ENCODE measurements at places on chromosomes 13 and 19. TPM values are rescaled to one million over a fixed set of nuclear protein-coding genes. Genes with fewer than 3 reads are reported as not detected.

DNA sequence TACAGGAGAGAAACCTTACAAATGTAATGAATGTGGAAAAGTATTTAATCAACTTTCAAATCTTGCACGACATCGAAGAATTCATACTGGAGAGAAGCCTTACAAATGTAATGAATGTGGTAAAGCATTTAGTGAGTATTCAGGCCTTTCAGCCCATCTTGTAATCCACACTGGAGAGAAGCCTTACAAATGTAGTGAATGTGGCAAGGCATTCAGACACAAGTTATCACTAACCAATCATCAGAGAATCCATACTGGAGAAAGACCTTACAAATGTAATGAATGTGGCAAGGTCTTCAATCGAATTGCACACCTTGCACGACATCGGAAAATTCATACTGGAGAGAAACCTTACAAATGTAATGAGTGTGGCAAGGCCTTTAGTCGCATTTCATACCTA is 13.6 kb upstream of the ZNF610 start:
- H3K4me3 ChIP-seq = no peak overlapping the region
- peaks cover 72% of the 10 kb centered on the region for H3K36me3 ChIP-seq
- H3K27me3 ChIP-seq = no peaks in the 10 kb centered on the region
- H3K27ac ChIP-seq = no peak overlapping the region
- no peaks in the 10 kb centered on the region for H3K4me1 ChIP-seq
- no peak for DNase-seq

DNA sequence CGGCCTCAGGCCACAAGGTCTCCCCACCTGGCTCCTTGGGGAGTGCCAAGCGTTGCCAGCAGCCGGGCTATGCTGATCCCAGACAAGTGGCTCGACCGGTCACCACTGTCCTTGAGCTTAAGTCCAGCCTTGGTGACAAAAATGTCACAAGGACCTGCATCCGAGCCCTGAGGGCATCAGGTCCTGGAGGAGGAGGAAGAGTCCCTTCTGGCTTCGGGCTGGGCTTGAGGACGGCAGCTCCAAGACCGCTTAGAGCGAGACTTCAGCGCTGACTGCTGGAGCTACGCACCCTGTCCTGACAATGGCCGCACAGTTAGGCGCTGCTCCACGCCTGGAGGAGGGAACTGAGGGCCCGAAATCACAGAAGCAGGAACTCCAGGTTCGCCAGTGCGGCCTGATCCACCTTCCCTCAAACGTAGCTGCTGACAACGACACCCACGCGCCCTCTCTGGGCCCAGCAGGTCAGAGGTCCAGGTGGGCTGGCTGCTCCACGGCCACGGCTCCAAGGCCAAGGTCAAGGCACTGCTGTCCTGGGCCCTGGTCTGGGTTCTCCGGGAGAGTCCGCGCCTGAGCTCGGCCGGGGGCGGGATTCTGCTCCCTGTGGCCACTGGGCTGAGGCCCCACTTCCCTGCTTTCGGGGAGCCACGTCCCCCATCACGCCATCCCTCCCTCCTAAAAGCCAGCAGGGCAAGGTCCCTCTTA is 7.0 kb downstream of the SBNO2 start:
- H3K4me1 ChIP-seq = peaks cover 39% of the 10 kb centered on the region
- peaks cover 2% of the 10 kb centered on the region for H3K36me3 ChIP-seq
- H3K27me3 ChIP-seq = no peaks in the 10 kb centered on the region
- no peak overlapping the region for H3K4me3 ChIP-seq
- DNase-seq = peak; percentile 83

Gene IFNL1
- not detected for total RNA-seq

DNA sequence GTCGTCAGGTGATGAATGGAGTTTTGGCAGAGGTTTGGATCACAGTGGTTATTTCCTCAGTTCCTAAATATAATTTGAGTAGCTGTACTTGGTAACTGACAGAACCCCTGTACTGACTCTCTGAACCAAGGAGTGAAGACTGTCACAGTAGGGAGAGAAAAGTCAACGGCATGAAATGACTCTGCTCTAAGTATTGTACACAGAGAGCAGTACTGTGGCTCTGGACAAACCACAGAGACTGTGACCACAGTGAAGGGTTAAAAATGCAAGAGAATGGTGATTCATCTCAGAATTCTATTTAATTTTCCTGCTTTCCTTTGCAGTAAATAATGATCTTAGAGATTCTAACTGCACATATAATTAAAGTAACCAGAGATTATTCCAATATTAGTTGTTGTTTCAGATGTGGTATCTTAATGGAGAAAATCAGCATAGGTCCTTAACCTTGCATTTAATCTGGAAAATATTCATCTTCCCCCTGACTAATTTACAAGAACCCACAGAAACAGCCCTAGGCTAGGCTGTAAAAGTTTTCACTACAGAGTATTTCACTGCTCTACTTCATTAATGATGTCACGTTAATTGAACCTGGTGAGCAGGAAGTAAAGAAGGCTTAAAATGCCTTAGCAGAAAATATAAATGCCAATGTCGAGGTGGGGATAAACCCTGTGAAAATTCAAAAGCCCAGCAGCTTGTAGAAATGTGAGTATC is 221.9 kb downstream of the LIG4 start:
- no peak overlapping the region for H3K4me3 ChIP-seq
- no peak for DNase-seq
- no peak overlapping the region for H3K27ac ChIP-seq

GRCh38 chr13:66640231-66640630 is 589.9 kb downstream of the PCDH9 start:
- H3K4me3 ChIP-seq = no peak overlapping the region
- no peaks in the 10 kb centered on the region for H3K27me3 ChIP-seq
- DNase-seq = no peak
- H3K36me3 ChIP-seq = no peaks in the 10 kb centered on the region
- H3K4me1 ChIP-seq = peaks cover 10% of the 10 kb centered on the region

DNA sequence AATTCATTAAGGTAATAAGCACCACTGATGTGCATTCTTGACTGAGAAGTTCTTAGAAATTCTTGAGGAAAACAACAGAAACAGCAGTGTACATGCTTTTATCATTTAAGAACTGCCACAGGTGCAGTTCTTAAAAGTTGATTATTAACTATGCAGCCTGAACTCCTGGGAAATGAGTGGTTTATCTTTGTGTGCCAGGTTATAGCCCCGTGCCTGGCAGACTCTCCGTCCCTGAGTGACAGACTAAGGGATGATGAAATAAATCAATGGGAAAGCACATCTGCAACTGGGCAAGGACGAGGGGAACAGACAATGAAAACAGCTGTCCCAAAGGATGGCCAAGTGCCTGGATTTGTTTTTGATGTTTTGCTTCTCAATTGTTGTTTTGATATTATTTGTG is 84.4 kb upstream of the SPATA13 start:
- H3K4me3 ChIP-seq = no peak overlapping the region
- no peak for DNase-seq
- no peak overlapping the region for H3K27ac ChIP-seq
- no peaks in the 10 kb centered on the region for H3K27me3 ChIP-seq

GRCh38 chr19:35090506-35091214 is 25.0 kb upstream of the FXYD3 start:
- H3K4me1 ChIP-seq = peaks cover 4% of the 10 kb centered on the region
- no peak for DNase-seq
- H3K36me3 ChIP-seq = no peaks in the 10 kb centered on the region

Gene TMEM238
- total RNA-seq = 0.70 TPM

- H3K36me3 ChIP-seq = no peaks in the 10 kb centered on the region
- H3K27ac ChIP-seq = no peak overlapping the region
- DNase-seq = no peak
Observed at GRCh38 chr13:23383151-23383550, 50.4 kb downstream of the SACS start.

DNA sequence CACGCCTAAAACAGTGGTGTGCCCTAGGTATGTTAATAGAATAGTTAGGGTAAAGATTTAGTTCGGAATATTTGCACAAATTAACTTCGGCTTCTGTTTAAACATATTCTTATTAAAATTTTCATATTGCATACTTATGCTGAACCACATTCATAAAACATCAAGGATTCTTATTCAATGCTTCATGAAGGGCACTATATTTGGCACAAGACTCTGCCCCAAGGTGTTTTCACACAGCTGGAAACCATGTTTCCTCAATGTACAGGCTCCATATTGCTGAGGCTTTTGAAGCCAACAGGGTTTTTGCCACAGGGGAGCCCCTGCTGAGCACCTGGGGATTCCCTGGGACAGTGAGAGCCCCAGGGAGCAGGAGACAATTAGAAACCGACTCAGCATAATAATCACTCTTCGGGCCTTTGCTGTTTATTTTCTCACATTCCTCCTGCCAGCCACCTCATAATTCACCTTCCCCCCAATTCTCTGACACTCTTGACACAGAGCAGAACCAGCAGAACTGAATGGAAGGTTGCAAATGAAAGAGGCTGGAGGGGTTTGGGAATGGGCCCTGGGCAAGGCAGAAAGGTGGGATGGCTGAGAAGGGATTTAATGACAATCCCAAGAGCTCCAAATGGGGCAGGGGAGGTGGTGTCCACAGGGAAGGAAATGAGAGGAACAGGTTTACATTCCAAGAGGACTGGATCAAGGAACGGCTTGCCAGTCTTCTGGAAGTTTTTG is 72.3 kb upstream of the POMP start:
- H3K4me1 ChIP-seq = peaks cover 21% of the 10 kb centered on the region
- no peak overlapping the region for H3K4me3 ChIP-seq
- no peaks in the 10 kb centered on the region for H3K36me3 ChIP-seq
- no peaks in the 10 kb centered on the region for H3K27me3 ChIP-seq
- H3K27ac ChIP-seq = no peak overlapping the region
- DNase-seq = no peak

DNA sequence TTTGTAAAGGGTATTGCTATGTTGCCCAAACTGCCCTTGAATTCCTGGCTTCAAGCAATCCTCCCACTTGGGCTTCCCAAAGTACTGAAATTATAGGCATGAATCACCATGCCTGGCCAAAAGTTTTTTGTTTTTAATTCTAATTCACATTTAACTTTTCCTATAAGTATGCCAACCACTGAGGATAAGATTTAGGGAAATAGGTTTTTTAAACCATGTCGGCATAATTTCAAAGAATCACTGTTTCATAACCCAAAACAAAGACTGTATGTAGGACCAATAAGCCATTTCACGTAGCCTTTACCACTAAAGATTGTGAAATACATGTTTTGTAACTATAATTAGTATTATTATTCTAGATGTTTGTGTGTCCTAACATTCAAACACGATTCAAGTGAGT is 8.2 kb downstream of the ZDHHC20 start:
- peaks cover 4% of the 10 kb centered on the region for H3K36me3 ChIP-seq
- no peak overlapping the region for H3K4me3 ChIP-seq
- no peaks in the 10 kb centered on the region for H3K27me3 ChIP-seq
- H3K4me1 ChIP-seq = peaks cover 1% of the 10 kb centered on the region
- DNase-seq = no peak
- no peak overlapping the region for H3K27ac ChIP-seq

Gene GPC6
- total RNA-seq = 125 TPM

DNA sequence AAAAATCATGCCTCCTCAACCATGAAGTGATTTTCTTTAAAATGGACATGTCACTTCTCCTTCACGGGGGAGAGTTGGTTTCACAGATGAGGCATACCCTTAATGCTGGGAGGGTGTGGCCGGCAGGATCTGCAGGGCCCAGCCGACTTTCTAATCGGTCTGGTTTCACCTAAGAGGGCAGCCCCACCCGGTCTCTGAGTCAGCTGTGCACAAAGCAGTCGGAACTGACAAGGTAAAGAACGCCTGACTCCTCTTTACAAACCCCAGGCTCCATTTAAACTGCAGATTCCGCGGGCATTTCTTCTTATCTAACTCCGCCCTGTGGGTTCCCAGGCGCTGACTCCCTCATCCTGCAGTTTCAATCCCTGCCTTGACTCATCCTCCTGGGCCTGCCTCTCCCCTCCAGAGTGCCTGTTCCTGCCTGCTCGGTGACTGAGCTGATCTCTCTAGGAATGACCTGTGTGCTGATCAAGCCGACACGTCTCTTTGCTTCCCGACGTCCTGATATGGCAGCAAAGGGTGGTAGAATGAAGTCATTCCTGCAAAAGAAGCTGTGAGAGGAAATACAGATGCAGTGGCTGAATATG is 63.4 kb downstream of the EFNB2 start:
- no peaks in the 10 kb centered on the region for H3K27me3 ChIP-seq
- peaks cover 31% of the 10 kb centered on the region for H3K4me1 ChIP-seq
- DNase-seq = no peak
- peak overlapping the region; percentile 11 for H3K27ac ChIP-seq
- no peaks in the 10 kb centered on the region for H3K36me3 ChIP-seq
- peak overlapping the region; percentile 69 for H3K4me3 ChIP-seq

- H3K27ac ChIP-seq = no peak overlapping the region
- DNase-seq = no peak
- H3K4me1 ChIP-seq = no peaks in the 10 kb centered on the region
- H3K27me3 ChIP-seq = no peaks in the 10 kb centered on the region
Observed at GRCh38 chr13:24290280-24290932, 19.0 kb upstream of the C1QTNF9 start.

Gene PRR12
- 31.6 TPM for total RNA-seq

DNA sequence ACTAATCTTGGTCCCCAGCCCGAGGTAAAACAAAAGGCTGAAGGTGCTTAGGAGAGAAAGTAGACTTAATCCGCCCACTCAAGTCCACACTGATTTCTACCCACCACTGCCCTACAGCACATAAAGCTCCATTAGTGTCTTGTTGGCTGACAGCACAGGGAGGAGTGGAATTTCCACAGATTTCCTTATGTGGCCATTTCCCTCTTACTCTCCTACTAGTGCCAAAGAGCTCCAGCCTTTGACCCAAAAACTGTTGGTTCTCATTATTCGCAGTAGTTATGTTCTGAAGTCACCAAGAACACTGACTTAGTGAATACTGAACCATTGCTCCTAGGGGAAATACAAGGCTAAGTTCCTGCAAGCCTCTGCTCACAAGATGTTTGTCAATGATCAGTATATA is 61.2 kb downstream of the RAB20 start:
- H3K4me3 ChIP-seq = no peak overlapping the region
- H3K27ac ChIP-seq = peak overlapping the region; percentile 84
- no peak for DNase-seq

Gene CEACAM8
- total RNA-seq = not detected

DNA sequence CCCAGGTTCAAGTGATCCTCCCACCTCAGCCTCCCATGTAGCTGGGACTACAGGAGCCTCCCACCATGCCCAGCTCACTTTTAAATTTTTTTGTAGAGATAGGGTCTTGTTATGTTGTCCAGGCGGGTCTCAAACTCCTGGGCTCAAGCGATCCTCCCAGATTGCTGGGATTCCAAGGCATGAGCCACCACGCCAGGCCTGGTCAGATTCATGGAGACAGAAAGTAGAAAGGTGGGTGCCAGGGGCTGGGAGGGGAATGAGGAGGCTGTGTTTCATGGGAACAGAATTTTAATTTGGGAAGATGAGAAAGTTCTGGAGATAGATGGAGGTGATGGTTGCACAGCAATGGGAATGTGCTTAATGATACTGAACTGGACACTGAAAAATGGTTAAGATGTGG is 22.3 kb downstream of the ARHGEF18 start:
- no peak for DNase-seq
- H3K4me1 ChIP-seq = peaks cover 9% of the 10 kb centered on the region
- no peak overlapping the region for H3K4me3 ChIP-seq
- H3K36me3 ChIP-seq = no peaks in the 10 kb centered on the region
- peaks cover 3% of the 10 kb centered on the region for H3K27me3 ChIP-seq
- no peak overlapping the region for H3K27ac ChIP-seq

Gene CYP4F11
- total RNA-seq = not detected
